Activated CD4-positive, alpha-beta memory T cell treated with anti-CD3 and anti-CD28 coated beads, Interleukin-2, amount 10 ng/mL, durations not matched to agents 7 days and 5 days (primary cell): ENCODE measurements at places on chromosomes 2 and 18. TPM values are rescaled to one million over a fixed set of nuclear protein-coding genes. Genes with fewer than 3 reads are reported as not detected.
A peak's percentile ranks its signal among the peaks of the same experiment; 100 is the strongest.

DNA sequence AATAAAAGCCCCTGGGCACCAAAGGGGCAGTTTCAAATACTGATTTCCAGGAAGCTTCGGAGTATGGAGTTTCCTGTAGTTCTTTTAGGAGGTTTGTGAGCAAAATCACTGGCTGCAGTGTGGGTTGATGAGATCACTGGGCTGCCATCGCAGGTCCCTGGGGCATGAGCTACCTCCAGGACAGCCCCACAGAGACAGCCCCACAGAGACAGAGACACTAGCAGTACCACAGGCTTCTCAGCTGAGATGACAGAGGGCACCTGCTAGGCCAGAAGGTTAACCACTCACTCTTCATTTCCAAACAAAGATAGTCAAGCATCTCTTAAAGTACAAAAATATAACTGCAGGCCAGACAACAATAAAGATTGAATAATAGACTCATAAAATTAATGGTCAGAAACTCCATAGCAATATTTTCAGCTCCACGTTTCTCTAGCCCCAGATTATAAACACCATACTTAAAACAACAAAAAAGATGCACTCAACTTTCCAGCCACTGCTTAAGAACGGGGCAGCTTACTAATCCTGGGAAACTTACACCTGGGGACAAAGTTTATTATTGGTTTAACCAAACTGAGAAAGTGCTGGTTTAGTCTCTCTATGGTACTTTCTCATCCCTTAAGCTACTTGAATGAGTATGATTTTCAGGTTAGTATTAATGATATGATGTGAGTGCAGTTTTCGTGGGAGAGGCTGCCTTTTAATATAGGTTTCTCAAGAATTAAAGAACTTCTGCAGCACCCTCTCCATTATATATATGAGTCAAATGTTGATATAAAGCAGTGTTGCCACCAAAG lies 11.6 kb downstream of the AFF3 start:
- no peaks in the 10 kb centered on the region for H3K4me1 ChIP-seq
- H3K36me3 ChIP-seq: no peaks in the 10 kb centered on the region
- no peak overlapping the region for H3K27ac ChIP-seq
- DNase-seq: no peak
- no peak overlapping the region for H3K4me3 ChIP-seq

GRCh38 chr2:135585586-135585985 lies 54.3 kb downstream of the R3HDM1 start:
- no peak for DNase-seq
- no peaks in the 10 kb centered on the region for H3K36me3 ChIP-seq
- H3K27me3 ChIP-seq: no peaks in the 10 kb centered on the region
- H3K4me3 ChIP-seq: no peak overlapping the region
- H3K27ac ChIP-seq: no peak overlapping the region

DNA sequence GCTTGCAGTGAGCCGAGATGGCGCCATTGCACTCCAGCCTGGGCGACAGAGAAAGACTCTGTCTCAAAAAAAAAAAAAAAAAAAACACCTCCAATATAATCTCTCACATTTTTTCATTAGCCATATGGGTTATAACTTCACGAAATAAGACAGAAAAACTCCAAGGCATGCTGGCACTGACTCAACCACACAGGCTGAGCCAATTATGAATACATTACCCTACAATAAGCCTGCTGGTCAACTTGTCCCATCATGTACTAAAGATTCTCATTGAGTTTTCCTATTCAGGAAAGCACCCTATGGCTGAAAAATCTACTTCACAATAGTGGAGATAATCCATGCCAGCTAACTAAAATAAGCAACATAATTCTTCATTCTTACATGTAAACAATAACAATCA lies 12.8 kb upstream of the MAP3K20 start:
- H3K36me3 ChIP-seq: no peaks in the 10 kb centered on the region
- no peak for DNase-seq
- H3K27me3 ChIP-seq: peaks cover 42% of the 10 kb centered on the region
- no peaks in the 10 kb centered on the region for H3K4me1 ChIP-seq

DNA sequence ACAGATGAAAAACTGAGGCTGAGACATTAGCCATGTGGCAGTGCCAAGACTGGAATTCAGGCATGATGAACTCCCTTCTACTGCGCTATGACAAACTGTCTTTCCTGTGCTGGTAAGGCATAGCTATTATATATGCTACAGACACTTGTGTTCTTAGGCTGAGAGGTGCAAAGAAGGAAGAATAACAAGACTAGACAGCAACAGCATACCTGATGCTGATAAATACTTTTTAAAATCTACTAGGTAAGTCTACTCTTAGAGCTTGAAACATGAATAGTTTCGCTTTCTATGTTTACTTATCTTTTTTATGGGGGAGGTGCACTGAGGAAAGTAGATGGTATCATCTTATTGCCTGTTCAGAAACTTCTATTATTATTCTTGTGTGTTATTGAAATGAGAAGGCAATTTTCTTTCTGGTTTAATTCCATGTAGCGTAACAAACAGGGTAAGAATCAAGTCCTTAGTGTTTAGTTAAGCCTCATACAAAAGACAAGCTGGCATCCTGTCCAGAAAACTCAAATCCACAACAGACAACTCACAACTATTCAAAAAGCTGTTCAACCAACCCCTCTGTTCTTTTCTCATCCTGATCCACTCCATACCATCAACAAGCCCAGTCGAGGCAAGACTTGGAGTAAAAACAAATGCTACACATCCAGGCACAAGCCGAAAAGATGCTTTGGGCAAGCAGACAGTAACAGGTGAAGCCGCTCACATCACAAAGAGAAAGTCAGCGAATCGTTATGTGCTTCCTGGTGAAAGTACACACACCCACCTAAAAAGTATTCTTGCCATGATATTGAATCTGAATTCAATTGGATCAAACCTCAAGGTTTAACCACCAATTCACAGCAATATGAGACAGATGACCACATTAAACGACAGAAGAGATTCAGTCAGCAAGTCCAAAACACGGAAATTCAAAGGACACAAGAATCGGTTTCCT lies 1.5 kb downstream of the TTC32 start:
- H3K36me3 ChIP-seq: peaks cover 31% of the 10 kb centered on the region
- DNase-seq: peak; percentile 28
- peak overlapping the region; percentile 95 for H3K27ac ChIP-seq
- peaks cover 8% of the 10 kb centered on the region for H3K27me3 ChIP-seq
- H3K4me1 ChIP-seq: peaks cover 46% of the 10 kb centered on the region

Gene ST3GAL5
- total RNA-seq: 67.1 TPM

DNA sequence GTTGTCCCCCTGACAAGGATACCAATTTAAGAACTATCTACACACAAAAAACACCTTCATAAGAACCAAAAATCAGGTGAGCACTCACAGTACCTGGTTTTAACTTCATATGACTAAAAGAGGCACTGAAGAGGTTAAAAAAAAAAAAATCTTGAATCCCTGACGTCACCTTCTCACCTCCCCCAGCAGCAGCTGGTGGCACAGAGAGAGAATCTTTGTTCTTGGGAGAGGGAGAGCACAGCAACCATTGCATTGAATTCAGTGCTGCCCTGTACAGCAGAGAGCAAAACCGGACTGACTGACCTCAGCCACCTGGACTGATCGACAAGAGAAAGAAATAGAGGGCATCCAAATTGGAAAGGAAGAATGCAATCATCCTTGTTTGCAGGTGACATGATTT lies 566.0 kb downstream of the TMX3 start:
- no peak overlapping the region for H3K27ac ChIP-seq
- H3K4me3 ChIP-seq: no peak overlapping the region
- no peaks in the 10 kb centered on the region for H3K27me3 ChIP-seq
- DNase-seq: no peak

Gene ZNF397
- total RNA-seq: 16.1 TPM

Gene TMEM200C
- total RNA-seq: not detected

DNA sequence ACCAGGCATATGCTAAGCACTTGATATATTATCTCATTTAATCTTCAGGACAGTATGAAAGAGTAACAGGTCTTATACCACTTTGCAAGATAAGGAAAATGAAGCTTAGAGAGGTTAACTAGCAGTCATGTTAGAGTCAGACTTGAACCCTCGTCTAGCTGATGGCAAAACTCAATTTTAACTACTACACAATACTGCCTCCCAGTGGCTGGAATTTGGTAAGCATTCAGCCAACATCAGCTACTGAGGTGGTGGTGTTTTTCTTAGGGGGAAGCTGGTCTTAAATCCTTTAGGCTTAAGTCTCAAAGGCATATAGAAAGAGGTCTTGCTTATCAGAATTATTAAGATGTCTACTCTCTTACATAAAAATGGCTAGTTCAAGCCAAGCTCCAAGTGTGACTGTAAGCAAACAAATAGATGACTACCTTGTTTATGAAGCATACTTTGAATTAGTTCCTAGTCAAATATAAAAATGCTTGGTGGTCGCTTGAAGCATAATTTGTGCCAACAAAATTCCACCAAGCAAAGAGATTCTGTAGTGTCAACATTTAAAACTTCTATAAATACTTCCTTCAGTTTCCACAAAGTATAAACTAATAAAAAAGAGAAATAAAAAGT lies 325.4 kb upstream of the FIGN start:
- no peak for DNase-seq
- H3K4me3 ChIP-seq: no peak overlapping the region
- no peaks in the 10 kb centered on the region for H3K27me3 ChIP-seq
- H3K36me3 ChIP-seq: no peaks in the 10 kb centered on the region

DNA sequence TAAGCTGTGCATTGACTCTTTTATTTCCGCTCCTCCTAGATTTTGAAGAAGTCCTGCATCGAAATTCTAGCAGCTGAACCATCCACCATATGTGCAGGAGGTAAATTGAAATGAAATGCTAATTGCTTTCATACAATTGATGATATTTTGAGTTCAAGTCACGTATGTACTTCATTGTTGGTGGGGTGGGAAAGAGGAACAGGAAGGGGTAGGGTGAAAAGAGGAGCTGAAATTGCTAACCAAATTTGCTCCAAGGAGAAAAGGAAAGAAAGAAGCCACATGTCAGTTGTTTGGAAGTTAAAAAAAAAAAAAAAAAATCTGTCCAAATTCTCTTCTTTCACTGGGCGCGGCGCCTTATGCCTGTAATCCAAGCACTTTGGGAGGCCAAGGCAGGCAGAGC lies 77.8 kb downstream of the ANTXR1 start:
- no peak overlapping the region for H3K4me3 ChIP-seq
- peaks cover 54% of the 10 kb centered on the region for H3K27me3 ChIP-seq
- H3K36me3 ChIP-seq: no peaks in the 10 kb centered on the region

DNA sequence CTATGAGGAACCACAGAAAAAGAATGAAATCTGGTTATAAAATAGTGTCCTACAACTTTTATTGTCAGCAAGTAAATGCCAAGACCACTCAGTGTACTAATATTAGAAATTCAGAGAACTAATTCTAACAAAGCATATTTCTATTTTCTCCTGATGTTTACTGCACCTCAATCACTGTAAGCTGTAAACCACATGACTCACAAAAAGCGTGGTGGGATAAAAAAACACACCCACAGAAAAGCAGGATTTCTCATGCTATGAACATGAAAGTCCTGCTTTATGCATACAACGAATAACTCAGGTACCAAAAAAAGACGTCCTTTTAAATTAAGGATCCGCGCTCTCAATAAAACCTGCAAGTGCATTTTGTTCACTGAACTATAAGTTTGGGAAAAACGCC lies 797 bp downstream of the TXNL4A start:
- peak overlapping the region; percentile 75 for H3K27ac ChIP-seq
- H3K4me3 ChIP-seq: peak overlapping the region; percentile 92
- peaks cover 27% of the 10 kb centered on the region for H3K36me3 ChIP-seq
- no peaks in the 10 kb centered on the region for H3K27me3 ChIP-seq
- no peak for DNase-seq

- DNase-seq: no peak
- no peaks in the 10 kb centered on the region for H3K27me3 ChIP-seq
- no peak overlapping the region for H3K27ac ChIP-seq
- H3K36me3 ChIP-seq: no peaks in the 10 kb centered on the region
- H3K4me1 ChIP-seq: peaks cover 1% of the 10 kb centered on the region
Measured at GRCh38 chr18:39942702-39943101, 2012.3 kb upstream of the PIK3C3 start.

GRCh38 chr2:160388464-160389263 lies 104.9 kb downstream of the RBMS1 start:
- no peaks in the 10 kb centered on the region for H3K27me3 ChIP-seq
- peaks cover 19% of the 10 kb centered on the region for H3K36me3 ChIP-seq
- peaks cover 75% of the 10 kb centered on the region for H3K4me1 ChIP-seq
- H3K4me3 ChIP-seq: peak overlapping the region; percentile 44

- H3K4me3 ChIP-seq: no peak overlapping the region
- no peak for DNase-seq
- H3K36me3 ChIP-seq: no peaks in the 10 kb centered on the region
- H3K4me1 ChIP-seq: peaks cover 4% of the 10 kb centered on the region
Measured at GRCh38 chr2:66573821-66574233, 138.9 kb downstream of the MEIS1 start.

- H3K27me3 ChIP-seq: no peaks in the 10 kb centered on the region
- H3K4me1 ChIP-seq: peaks cover 92% of the 10 kb centered on the region
- peak overlapping the region; percentile 96 for H3K27ac ChIP-seq
- peaks cover 4% of the 10 kb centered on the region for H3K36me3 ChIP-seq
- no peak for DNase-seq
Measured at GRCh38 chr18:13611142-13611600, 115.2 kb downstream of the FAM210A start.

GRCh38 chr2:151905963-151906632 lies 77.9 kb upstream of the ARL5A start:
- no peak overlapping the region for H3K4me3 ChIP-seq
- peaks cover 3% of the 10 kb centered on the region for H3K4me1 ChIP-seq
- DNase-seq: no peak
- no peaks in the 10 kb centered on the region for H3K36me3 ChIP-seq
- H3K27me3 ChIP-seq: peaks cover 16% of the 10 kb centered on the region

- H3K27ac ChIP-seq: no peak overlapping the region
- no peak for DNase-seq
- H3K36me3 ChIP-seq: no peaks in the 10 kb centered on the region
- H3K27me3 ChIP-seq: peaks cover 4% of the 10 kb centered on the region
Measured at GRCh38 chr18:58793361-58793760, 71.3 kb upstream of the ZNF532 start.

DNA sequence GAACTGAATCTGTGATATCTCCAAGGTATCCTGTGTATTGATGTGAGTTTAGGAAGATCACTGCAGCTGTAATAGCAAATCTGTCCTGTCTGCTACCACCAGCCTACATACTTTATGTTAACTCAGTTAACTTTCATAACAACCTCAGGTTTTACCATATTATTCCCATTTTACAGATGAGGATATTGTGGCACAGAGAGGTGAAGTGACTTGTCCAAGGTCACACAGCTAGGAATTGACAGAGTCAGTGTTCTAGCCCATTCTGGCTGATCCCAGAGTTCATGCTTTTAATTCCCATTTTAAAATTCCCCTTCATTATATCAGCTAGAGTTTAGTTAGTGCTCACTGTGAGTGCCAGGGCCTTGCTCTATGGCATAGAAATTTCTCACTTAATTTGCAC lies 49.4 kb downstream of the PLEK start:
- no peaks in the 10 kb centered on the region for H3K36me3 ChIP-seq
- no peak for DNase-seq
- H3K4me1 ChIP-seq: peaks cover 20% of the 10 kb centered on the region
- no peak overlapping the region for H3K4me3 ChIP-seq
- no peak overlapping the region for H3K27ac ChIP-seq

GRCh38 chr18:80119111-80119510 lies 10.0 kb downstream of the ADNP2 start:
- H3K27me3 ChIP-seq: no peaks in the 10 kb centered on the region
- DNase-seq: no peak
- no peak overlapping the region for H3K27ac ChIP-seq
- peaks cover 3% of the 10 kb centered on the region for H3K4me1 ChIP-seq
- no peak overlapping the region for H3K4me3 ChIP-seq

GRCh38 chr2:166610180-166610912 lies 116.3 kb upstream of the SCN7A start:
- H3K36me3 ChIP-seq: no peaks in the 10 kb centered on the region
- H3K4me3 ChIP-seq: no peak overlapping the region
- H3K4me1 ChIP-seq: no peaks in the 10 kb centered on the region
- DNase-seq: no peak
- H3K27me3 ChIP-seq: no peaks in the 10 kb centered on the region
